ENCODE measurements at places on chromosomes 5 and 9.

GRCh38 chr5:165928971-165929370 lies 2362.5 kb upstream of the WWC1 start:
- H3K4me3 ChIP-seq: no peak overlapping the region
- no peak overlapping the region for H3K27ac ChIP-seq
- no peaks in the 10 kb centered on the region for H3K27me3 ChIP-seq
- no peak for DNase-seq
- no peaks in the 10 kb centered on the region for H3K4me1 ChIP-seq
- H3K36me3 ChIP-seq: no peaks in the 10 kb centered on the region

GRCh38 chr9:101484046-101484445 lies 48.5 kb upstream of the ALDOB start:
- no peak overlapping the region for H3K4me3 ChIP-seq
- no peak overlapping the region for H3K27ac ChIP-seq
- H3K4me1 ChIP-seq: peaks cover 9% of the 10 kb centered on the region
- peaks cover 89% of the 10 kb centered on the region for H3K27me3 ChIP-seq
- H3K36me3 ChIP-seq: no peaks in the 10 kb centered on the region

GRCh38 chr5:2008851-2009629 lies 126.3 kb upstream of the IRX4 start:
- DNase-seq: no peak
- H3K4me1 ChIP-seq: no peaks in the 10 kb centered on the region
- no peak overlapping the region for H3K4me3 ChIP-seq
- no peak overlapping the region for H3K27ac ChIP-seq

GRCh38 chr5:122420537-122421236 lies 108.7 kb downstream of the SNCAIP start:
- no peaks in the 10 kb centered on the region for H3K36me3 ChIP-seq
- no peaks in the 10 kb centered on the region for H3K4me1 ChIP-seq
- no peak for DNase-seq
- H3K27me3 ChIP-seq: peaks cover 19% of the 10 kb centered on the region
- H3K27ac ChIP-seq: no peak overlapping the region

GRCh38 chr5:74325866-74326265 lies 314.7 kb downstream of the ENC1 start:
- peaks cover 52% of the 10 kb centered on the region for H3K27me3 ChIP-seq
- H3K36me3 ChIP-seq: no peaks in the 10 kb centered on the region
- DNase-seq: no peak
- H3K4me1 ChIP-seq: peaks cover 26% of the 10 kb centered on the region
